ENCODE measurements at places on chromosomes 11 and 22.

DNA sequence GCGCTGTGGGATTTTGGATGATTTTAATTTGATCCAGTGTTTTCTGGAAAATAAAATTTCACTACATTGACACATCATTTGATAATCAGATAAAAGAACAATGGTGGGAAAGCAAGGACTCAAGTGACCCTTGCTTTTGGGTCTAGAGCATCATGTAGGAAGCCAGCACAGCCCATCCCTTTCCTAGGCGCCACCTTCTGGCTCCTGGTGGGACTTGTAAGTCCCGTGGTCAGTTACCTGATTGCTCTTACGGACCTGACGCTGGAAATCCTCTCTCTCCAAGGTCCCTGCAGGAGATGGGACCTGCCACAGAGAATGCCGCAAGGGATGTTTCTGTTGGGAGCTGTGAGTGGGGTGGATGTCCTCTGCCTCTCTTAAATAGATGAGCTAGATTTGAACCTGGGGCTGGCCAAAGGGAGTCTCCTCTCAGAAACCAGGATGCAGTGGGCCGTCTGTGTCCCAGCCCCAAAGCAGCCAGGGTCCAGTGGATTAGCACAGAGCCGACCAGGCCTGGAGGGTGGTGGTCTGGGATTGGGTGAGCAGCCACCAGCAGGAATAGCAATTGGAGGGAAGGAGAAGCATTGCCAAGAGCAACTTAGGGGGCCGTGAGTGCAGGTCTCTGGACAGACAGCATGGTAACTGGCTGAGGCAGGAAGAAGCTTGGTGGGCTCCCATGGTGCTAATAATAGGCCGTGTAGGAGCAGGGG lies 21.7 kb downstream of the TIMP3 start:
- DNase-seq: no peak

GRCh38 chr11:20609727-20610707 lies 10.6 kb downstream of the SLC6A5 start:
- DNase-seq: peak; percentile 78

GRCh38 chr11:115623021-115623451 lies 118.8 kb upstream of the CADM1 start:
- DNase-seq: no peak

GRCh38 chr11:130776061-130776419 lies 140.2 kb downstream of the SNX19 start:
- no peak for DNase-seq

GRCh38 chr11:3933165-3933628 lies 77.7 kb downstream of the STIM1 start:
- DNase-seq: no peak

GRCh38 chr22:21944871-21945270 lies 7.8 kb downstream of the PPM1F start:
- DNase-seq: no peak

DNA sequence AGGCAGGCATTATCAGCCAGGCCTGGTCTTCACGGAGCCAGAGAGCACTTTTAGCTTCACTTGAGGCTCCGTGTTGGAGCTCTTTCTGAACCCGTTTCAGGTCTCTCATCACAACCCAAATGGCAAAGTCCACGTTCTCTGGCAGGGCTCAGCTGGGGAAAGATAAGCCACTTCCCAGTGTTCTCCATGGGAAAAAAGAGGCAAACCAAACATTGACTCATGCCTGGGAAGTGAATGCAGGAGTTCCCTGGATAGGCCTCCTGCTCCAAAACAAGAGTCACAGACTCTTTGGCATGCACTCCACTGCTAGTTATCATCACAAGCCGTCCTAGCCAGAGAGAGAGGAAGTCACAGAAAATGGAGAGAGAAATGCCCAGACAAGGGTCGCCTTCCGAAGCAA lies 11.6 kb downstream of the OPCML start:
- no peak for DNase-seq

All from DMS153 (cell line).